ENCODE measurements at places on chromosomes 2 and 18.
A peak's percentile ranks its signal among the peaks of the same experiment; 100 is the strongest.

GRCh38 chr2:96537734-96538486, 1.4 kb downstream of the ARID5A start:
- no peak for DNase-seq

DNA sequence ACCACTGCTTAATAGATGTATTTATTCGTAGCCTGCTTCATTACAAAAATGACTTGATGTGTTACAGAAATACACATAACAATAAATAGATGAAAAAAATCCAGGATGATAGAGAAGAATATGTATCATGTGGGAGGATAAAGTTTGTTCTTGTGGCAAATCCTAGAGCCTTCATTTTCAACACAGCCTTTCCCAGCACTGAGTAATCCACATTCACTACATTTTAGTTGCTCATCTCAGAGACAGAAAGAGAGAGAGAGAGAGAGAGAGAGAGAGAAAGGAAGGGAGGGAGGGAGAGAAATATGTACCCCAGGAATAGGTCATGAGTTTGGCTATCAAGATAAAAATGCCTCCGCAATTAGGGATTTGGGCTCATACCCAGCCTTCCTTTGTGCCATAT, 144.3 kb downstream of the RBMS1 start:
- DNase-seq: no peak

GRCh38 chr2:238305092-238305862, 15.0 kb upstream of the TRAF3IP1 start:
- no peak for DNase-seq

- DNase-seq: no peak
Measured at GRCh38 chr2:42839809-42840501, 47.6 kb upstream of the HAAO start.

DNA sequence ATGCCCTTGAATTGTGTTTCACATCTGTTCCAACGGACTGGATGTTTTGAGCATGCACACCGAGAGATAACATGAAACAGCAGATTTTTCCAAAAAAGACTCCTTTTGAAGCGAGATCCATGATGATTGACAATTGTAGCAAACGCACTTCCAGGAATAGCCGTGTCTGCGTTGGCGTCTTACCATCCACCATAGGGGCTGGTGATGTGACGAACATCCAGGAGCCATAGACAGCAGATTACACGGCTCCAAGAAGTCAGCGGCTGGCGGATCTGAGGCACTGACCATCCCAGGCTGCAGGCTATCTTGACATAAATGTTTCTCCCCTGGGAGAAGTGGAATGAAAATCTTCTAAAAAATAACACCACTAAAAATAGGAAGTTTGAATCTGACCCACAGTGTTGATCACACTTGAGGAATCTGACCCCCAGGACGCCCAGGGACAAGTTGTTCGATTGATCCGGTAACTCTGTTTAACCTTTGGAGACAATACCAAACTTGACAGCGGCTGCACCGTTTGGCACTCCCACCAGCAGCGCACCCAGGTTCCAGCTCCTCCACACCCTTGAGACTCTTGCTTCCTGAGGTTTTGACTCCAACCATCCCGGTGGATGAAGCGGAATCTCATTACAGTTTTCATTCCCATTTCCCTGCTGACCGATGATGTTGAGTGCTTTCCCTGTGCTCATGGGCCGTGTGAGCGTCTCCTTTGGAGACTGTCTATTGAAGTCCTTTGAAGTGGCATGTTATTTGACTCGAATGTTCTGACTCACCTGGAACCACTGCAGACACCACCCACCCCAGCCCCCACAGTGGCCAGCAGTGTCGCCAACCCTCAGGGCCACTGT, 140.0 kb upstream of the GPC1 start:
- no peak for DNase-seq

- DNase-seq: peak; percentile 44
Measured at GRCh38 chr18:58863539-58864145, 1.0 kb upstream of the ZNF532 start.

- DNase-seq: no peak
Measured at GRCh38 chr2:66851449-66851872, 416.5 kb downstream of the MEIS1 start.

- peak; percentile 25 for DNase-seq
Measured at GRCh38 chr18:75915941-75916623, 488.6 kb upstream of the SMIM21 start.

- no peak for DNase-seq
Measured at GRCh38 chr2:213376644-213377043, 92.4 kb downstream of the SPAG16 start.

- no peak for DNase-seq
Measured at GRCh38 chr2:43105586-43106558, 120.5 kb downstream of the ZFP36L2 start.

DNA sequence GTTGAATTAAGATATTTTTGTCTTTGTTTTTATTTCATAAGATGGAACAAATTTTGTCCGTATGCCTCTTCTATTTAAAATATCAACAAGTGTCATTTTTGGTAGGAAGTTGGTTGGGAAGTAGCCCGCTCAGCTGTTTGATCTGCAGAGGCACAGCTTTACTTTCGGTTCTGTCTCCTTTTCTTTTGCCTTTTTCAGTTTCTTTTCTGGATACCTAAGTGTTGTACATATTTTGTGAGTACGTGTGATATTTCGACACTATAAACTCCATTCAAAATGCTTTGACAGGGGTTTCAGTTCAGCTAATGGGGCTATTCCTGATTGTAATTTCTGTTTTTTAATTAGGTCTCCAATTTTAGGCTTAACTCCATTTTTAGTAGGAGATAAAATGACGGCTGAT, 1785.0 kb upstream of the LRRTM1 start:
- no peak for DNase-seq

- no peak for DNase-seq
Measured at GRCh38 chr2:216657086-216657855, 24.1 kb downstream of the IGFBP2 start.

DNA sequence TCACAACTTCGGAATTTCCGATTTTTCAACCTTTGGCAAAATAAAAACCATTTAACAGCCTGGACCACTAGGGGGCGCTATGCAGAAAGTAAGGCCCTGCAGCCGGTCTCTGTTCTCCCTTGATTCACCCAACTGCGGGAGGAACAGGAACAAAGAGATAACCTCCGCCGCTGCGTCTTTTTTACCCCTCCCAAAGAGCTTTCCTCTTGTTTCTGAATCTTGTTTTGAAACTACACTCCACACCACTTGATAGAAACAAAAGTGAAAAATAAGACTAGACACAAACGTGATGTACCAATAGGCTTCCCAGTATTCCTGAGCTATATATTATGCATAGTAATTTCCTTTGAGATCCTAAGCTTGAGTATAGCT, 231.2 kb downstream of the MYO3B start:
- DNase-seq: no peak

- DNase-seq: no peak
Measured at GRCh38 chr2:50612306-50612705, 419.6 kb downstream of the NRXN1 start.

- peak; percentile 75 for DNase-seq
Measured at GRCh38 chr2:240435457-240435947, at the start of gene GPC1. Gene GPC1 (plus strand): TSS chr2:240435663. CDS start chr2:240435919, 256 bp downstream.

DNA sequence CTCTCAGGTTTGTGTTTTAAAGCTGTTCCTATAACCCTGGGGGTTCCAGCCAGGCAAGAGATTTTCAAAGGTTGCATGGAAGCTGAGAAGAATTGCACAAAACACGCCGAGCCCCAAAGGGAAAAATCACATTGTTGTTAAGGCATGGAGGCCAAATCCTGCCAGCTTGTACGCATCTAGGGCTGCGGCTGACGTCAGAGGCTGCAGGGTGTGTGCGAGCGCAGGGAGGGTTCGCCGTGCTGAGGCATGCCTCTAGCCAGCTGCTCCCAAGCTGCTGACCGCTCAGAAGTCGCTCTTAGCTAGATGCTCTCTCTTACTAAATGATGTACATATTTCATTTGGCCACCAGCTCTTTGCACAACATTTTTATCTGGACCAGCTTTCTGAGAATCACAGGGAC, 191.8 kb downstream of the LPIN1 start:
- no peak for DNase-seq

GRCh38 chr2:88133875-88134274, 6.0 kb upstream of the FABP1 start:
- DNase-seq: no peak

- DNase-seq: no peak
Measured at GRCh38 chr2:117875786-117876185, 61.3 kb downstream of the DDX18 start.

DNA sequence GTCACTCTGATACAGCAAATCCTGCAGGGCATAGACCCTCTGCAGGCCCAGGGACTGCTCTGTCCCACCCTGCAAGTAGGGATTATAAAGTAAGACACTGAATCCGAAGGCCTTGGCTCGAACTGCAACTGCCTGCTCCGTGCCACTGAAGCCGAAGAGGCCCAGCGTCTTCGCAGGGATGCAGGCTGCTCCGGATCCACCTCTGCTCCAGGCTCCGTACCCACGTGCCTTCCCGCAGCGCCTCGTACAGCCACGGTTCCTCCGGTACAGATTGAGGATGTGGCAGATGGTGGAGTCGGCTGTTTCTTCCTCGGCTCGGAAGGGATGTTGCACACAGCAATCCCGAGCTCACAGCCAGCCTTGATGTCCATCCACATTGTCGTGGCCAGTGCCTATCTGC, 160.4 kb upstream of the LHCGR start:
- DNase-seq: no peak

DNA sequence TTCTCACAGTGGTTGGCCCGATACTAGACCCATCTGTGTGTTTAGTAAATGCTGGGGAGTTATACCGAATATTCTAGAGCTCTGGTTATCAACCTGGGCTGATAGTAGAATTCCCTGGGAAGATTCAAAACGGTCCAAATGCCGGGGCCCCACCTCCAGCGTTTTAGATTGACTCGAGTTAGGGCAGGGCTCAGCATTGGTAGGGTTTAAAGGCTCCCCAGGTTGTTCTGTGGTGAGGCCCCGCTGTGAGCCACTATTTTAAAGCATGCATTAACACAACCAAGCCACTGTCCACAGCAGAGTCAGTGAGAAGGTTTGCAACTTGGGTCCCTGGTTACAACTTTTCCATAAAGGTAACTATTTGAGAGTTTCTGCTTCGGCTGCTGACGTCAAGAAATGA, 73.6 kb downstream of the DYSF start:
- DNase-seq: no peak

- no peak for DNase-seq
Measured at GRCh38 chr2:105665480-105665879, 79.2 kb upstream of the NCK2 start.

- no peak for DNase-seq
Measured at GRCh38 chr18:58544179-58544578, 84.7 kb downstream of the ALPK2 start.

DNA sequence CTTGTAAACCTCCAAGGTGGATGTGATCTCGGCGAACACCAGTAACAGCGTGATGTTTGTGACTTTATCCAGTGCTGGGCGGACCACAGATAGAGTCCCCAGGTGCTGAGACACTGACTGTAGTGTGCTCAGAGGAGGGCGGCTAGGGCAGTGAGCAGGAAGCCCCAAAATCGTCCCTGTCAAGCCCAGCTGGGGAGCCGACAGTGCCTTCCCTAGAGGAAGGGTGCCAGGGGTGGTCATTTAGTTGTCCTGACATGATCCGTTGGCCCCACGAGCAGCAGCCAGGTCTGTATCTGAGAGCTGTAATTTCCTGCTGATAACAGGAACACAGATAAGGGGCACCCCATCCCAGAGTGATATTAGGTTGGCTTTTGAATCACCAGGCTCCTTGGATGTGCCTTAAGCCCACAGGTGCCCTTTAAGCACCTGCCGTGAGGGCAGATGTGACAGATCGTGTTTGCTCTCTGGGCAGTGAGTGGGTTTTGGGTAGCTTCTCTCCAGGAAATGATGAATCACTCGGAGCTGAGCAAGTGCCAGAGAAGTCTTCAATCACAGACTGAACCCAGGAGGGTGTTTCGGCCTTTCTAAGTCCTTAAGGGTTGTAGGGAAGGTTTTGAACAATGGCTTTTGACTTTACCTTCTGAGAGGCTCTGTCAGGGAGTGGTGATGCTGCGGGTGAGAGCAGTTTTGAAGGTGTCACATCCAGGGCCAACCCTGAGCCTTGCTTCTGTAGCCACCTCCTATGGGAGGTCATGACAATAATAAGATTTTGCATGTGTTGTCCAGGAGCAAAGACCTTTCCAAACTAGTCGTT, 7.7 kb downstream of the LPIN1 start:
- DNase-seq: no peak

GRCh38 chr2:238571661-238572372, 145.1 kb downstream of the ASB1 start:
- DNase-seq: no peak

GRCh38 chr2:191347881-191348280, 102.7 kb downstream of the MYO1B start:
- no peak for DNase-seq

GRCh38 chr2:42457011-42457410, 36.8 kb downstream of the KCNG3 start:
- DNase-seq: no peak

GRCh38 chr2:128472789-128473174, 154.1 kb upstream of the HS6ST1 start:
- peak; percentile 41 for DNase-seq

- DNase-seq: no peak
Measured at GRCh38 chr2:118059919-118060478, 28.3 kb upstream of the INSIG2 start.

GRCh38 chr18:76466410-76466991, 28.5 kb downstream of the ZNF516 start:
- DNase-seq: no peak

DNA sequence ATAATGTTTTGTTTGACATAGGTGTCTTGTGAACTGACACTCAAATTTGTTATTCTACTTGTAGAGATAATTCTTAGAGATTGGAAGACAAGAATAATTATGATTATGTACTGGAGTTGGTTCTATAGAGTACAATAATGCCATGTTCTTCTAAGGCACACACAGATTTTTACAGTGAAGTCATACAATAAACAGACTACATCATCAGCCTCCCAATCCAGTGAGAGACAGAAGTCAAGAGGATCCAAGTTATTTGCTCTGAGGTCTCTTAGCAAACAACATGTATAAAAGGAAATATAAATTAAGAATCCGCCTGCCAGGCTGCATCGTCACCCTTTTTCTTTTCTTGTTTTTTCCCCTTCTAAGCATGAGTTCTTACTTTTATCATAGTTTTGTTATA, 613.5 kb upstream of the SETBP1 start:
- DNase-seq: no peak
